ENCODE measurements at places on chromosomes 6 and 20.

DNA sequence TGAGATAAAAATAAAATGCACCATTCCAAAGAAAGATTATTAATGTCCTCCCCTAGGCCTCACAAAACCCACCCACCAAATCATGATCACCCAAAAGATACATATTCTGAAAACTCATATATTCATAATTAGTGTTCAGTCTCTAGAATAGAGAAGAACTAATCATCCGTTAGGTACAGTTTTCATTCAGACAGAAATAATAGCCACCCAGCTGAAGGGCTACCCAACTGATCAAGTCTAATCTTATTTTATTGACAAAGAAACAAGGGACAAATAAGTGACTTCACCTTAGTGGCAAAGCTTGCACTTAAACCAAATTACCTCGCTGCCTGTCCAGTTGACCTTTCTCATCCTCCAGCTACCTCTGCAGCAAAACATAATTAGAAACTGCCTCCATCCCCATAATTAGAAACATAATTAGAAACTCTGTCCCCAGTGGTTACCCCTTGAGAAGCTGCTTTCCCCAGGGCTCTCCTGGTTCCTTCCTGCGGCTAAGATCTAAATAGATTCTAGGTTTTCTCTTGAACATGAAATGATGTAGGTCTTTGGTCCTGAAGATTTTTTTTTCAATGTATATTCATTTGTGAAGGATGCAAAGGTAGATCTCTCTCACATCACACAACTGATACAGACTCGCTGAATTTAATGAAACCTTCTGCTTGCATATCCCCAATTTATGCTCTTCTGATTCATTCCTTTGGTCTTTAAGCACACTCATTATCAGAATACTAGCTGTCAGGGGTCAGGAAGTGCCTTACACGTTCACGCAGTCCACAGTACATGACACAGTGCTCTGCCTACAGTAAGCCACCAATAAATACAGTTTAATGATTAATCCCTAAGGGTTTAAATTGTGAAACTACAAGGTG lies 46.3 kb downstream of the HBS1L start:
- DNase-seq = no peak

- DNase-seq = no peak
Measured at GRCh38 chr6:125020385-125020784, 58.1 kb downstream of the RNF217 start.

- no peak for DNase-seq
Measured at GRCh38 chr20:17959257-17959627, 9.4 kb downstream of the SNX5 start.

GRCh38 chr20:2696646-2697045 lies 4.1 kb downstream of the EBF4 start:
- DNase-seq = no peak

DNA sequence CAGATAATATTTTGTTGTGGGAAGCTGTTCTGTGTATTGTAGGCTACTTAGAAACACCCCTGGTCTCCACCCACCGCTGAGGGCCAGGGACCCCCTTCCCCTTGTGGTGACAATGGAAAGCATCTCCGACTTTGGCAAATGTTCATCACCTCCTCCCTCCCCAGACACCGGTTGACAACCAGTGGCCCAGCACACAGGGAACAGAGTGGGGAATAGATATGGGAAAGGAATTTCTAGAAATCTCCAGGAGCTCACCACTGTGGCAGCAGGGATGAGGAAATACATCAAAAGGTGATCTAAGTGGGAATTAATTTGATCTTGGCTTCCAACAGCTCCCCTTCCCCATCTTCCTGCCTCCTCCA lies 257.3 kb upstream of the FOXQ1 start:
- no peak for DNase-seq

DNA sequence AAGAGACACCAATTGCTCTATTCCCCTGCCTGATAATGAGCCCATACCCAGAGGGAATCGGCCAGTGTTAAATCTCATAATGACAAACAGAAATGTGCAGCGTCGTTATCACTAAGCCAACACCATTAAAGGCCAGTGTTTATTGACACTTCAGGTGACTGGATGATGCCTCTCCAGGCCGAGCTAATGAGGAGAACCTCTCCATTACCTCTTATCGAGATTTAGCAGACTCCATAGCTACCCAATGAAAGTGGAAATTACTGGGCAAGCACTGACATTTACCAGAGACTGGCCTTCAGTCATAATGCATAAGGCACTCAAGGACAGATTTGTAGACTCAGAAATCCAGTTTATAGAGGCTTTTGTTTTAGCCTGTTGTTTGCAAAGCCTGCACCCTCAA lies 669.5 kb downstream of the MAFB start:
- no peak for DNase-seq

DNA sequence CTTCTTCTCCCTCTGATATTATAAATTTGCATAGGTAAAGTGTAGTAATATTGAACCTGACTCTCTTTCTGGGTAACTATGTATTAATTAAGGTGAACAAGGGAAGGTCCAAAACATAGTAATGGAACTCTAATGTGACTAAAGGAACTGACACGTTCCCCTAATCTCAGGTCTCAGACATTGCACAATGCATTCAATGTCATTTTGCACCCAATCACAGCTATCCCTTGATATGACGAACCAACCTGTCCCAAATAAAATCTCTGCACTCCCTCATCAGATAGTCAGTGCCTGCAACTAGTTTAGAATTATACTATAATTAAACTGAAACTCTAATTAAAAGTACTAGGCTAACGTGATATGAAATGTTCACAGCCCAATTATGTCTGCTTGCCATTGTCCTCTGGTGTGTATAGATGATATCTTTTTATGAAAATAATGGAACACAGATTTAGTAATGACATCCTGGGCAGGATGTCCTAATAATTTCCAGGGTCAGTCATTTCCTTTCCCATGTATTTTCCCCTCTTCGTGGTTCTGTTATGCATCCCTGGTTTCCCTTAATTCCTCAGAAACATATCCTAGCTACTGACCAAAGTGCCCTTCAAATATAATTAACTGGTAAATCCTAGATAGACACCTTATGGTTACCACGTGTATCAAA lies 36.8 kb downstream of the PTPRK start:
- no peak for DNase-seq

DNA sequence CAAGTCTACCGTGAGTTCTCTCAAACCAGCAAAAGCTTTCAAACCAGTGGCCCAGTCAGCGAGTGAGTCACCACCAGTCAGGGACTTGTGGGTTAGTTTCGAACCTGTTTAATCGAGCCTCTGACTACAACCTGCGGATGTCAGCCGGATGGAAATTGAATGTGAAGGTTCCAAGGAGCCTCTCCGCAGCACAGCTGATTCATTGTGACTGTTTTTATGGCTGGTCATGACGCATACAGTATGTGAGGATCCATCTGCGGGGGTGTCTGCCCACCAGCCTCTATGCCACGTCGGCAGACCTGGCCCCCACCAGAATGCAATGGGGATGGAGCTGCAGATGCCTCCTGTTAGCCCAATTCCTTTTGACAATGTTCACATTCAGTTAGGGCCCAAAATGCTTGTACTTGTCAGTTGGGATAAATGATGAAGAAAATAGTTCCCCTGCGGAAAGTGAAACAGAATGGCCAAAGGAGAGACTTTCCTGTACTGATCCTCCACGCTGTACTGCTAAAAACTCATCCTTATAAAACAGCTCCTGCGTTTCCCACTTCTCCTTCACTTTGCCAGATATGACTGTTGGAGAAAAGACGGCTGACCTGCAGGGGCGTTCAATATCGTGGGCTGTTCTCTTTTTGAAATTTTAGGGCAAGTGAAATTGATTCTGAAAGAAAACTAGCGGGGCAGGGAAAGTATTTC lies 206.6 kb downstream of the TFAP2B start:
- DNase-seq = no peak

DNA sequence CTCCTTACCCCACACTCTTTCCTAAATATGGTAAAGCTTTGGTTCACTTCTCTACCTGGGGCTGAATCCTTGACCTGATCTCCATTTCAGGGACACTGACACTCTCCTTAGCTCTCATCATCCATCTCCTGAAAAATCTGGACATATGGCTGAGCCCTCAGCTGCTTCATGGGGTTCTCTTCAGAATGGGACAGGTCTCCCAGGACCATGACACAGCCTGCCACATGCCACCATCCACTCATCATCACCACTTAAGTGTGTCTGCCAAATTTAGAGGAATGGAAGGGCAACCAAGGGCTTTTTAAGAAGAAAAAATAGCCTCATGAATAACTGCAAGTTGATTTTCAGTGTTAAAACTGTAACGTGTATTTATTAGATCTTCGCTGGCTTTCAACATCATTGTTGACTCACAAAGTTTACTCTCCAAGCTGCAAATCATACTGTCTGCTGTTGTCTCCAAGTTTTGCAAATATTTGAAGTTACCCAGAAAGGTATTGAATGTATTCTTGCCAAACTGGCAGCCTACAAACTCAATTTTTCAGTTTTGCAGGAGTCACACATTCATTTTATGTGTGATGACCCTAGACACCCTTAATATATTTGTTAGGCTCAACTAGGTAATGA lies 41.1 kb downstream of the HS3ST5 start:
- no peak for DNase-seq

- no peak for DNase-seq
Measured at GRCh38 chr6:129314575-129314974, 395.4 kb downstream of the ARHGAP18 start.

GRCh38 chr6:7726416-7727085 lies 652 bp downstream of the BMP6 start:
- peak; percentile 11 for DNase-seq

GRCh38 chr6:46411456-46412197 lies 79.6 kb downstream of the RCAN2 start:
- DNase-seq = no peak

DNA sequence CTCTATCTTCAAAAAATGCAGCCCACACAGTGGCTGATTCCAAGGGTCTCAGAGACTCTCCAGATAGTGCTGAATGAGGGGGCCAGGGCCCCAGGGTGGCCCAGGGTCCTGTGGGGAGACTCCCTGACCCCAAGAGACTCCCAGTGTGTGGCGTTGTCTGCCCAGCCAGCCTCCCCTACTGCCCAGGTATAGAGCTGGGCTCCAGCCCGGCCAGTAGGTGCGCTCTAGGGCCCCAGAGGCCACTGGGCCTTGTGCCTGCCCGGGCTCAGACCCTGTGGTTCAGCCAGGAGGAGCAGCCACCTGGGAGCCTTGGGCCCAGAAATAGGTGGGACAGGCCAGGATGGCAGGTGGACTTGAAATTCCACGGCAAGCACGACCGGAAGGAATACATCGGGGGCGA lies 30.3 kb upstream of the GATA5 start:
- no peak for DNase-seq

DNA sequence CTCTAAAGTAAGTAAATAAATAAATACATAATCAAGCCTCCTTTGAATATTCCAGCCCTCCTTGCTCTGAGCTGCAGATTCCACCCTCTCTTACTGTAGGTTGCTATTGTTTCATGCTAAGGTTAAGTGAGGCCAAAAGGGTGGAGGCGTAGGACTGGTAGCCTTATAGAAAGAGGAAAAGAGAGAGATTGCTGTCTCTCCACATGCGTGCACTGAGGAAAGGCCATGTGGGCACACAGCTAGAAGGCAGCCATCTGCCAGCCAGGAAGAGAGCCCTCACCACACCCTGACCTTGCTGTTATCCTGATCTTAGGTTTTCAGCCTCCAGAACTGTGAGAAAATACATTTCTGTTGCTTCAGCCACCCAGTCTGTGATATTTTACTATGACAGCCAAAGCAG lies 87.4 kb upstream of the SHLD1 start:
- no peak for DNase-seq

GRCh38 chr20:46951405-46951804 lies 56.8 kb downstream of the EYA2 start:
- peak; percentile 3 for DNase-seq

DNA sequence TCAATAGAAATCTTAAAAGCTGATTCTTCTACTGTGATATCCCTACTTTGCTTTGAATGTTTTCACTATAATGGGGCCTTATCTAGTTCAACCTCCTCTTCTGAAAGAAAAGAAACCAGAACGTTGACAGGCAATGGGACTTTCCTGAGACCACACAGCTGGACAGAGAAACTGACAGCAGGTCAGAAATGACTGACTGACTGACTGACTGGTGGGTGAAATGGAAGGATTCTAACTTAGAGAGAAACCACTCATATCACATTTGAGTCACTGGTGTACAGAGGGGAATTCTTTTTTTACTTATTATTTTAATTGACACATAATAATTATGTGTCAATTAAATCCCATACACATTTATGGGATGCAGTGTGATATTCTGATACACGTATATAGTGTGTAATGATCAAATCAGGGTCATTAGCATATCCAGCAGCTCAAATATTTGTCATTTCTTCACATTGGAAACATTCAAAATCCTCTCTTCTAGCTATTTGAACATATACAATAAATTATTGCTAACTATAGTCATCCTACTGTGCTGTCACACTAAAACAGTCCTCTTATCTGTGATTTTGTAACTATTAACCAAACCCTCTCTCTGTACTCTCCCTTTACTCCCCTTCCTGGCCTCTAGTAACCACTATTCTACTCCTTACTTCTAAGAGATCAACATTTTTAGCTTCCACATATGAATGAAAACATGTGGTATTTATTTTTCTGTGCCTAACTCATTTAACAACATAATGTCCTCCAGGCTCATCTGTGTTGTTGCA lies 64.8 kb upstream of the NRSN1 start:
- no peak for DNase-seq

GRCh38 chr6:163786995-163787671 lies 372.6 kb downstream of the QKI start:
- no peak for DNase-seq

- no peak for DNase-seq
Measured at GRCh38 chr6:143074101-143074500, 13.4 kb downstream of the AIG1 start.

GRCh38 chr20:45810191-45810970 lies 2.1 kb upstream of the UBE2C start:
- no peak for DNase-seq

- DNase-seq = no peak
Measured at GRCh38 chr6:88380083-88380482, 213.9 kb upstream of the CNR1 start.

DNA sequence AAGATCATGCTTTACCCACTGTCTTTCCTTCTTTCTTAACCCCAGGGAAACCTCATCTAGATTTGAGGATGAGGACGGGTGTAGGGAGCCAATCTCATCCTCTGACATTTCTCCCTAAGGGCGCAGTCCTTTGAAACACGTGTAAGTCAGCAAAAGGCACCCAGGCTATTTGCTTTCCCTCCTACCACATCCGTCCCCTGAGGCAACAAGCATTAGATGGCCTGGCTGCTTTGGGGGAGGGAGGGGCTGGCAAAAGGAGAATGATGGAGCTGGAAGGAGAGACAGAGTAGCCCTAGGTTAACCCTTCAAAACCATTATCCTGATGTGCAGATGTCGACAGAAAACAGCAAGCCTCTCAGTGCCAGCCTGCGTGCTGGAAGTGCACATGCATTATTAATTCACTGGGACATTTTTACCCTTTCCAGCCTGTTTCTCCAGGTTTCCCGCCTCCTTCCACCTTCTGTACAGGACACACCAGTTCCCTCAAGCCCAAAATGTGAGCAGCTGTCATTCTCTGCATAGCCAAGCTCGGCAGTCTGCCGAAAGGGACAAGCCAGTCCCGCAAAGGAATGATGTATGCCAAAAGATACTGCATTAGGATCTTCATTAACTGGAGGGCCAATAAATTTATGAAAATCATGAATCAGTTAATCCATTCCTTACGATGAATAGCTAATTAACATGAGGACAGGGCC lies 547.2 kb downstream of the CD83 start:
- no peak for DNase-seq
